ENCODE measurements at places on chromosomes 11 and 22. TPM values are rescaled to one million over a fixed set of nuclear protein-coding genes. Genes with fewer than 3 reads are reported as not detected.
A peak's percentile ranks its signal among the peaks of the same experiment; 100 is the strongest.

GRCh38 chr11:66568124-66568916, at the start of gene CTSF:
Gene CTSF (minus strand): TSS chr11:66568606. CDS start chr11:66568486, 120 bp downstream.
- H3K36me3 ChIP-seq = no peaks in the 10 kb centered on the region
- H3K27ac ChIP-seq = no peak within 1 kb of the TSS
- H3K4me3 ChIP-seq = peak within 1 kb of the TSS; percentile 41
- peak; percentile 81 for DNase-seq
- peaks cover 9% of the 10 kb centered on the region for H3K4me1 ChIP-seq

The LGR4 gene
- 0.39 TPM for total RNA-seq

- H3K4me3 ChIP-seq = no peak overlapping the region
- no peaks in the 10 kb centered on the region for H3K27me3 ChIP-seq
- no peak for DNase-seq
- H3K36me3 ChIP-seq = no peaks in the 10 kb centered on the region
- H3K4me1 ChIP-seq = no peaks in the 10 kb centered on the region
- no peak overlapping the region for H3K27ac ChIP-seq
These were observed 7.8 kb downstream of the OR8B12 start for GRCh38 chr11:124535552-124536232.

The PRG3 gene
- total RNA-seq = not detected

The ME3 gene
- 1.0 TPM for total RNA-seq

The BIK gene
- 4.1 TPM for total RNA-seq

DNA sequence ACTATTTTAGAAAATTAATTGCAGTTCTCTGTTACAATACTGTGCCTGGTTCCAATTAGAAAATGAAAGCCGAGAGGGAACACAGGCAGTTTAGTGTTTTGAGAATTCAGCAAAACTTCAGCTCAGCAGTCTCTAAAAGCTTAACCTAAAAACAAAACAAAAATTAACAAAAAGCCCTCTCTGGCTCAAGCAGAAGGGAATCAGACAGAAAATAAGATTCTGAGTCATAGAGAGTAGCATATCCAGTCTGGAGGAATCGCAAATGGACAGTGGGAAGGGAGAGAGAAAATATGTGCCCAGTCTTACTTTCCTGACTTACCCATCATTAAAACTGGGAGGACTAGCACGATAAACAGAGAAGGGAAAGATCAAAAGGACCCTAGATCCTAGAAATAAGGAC, 38.1 kb upstream of the CHRM4 start:
- no peak overlapping the region for H3K27ac ChIP-seq
- peaks cover 26% of the 10 kb centered on the region for H3K36me3 ChIP-seq
- no peak for DNase-seq
- H3K27me3 ChIP-seq = no peaks in the 10 kb centered on the region
- H3K4me1 ChIP-seq = no peaks in the 10 kb centered on the region

GRCh38 chr22:29609139-29609538, 5.7 kb downstream of the NF2 start:
- H3K36me3 ChIP-seq = no peaks in the 10 kb centered on the region
- no peak for DNase-seq
- H3K27ac ChIP-seq = no peak overlapping the region
- H3K4me1 ChIP-seq = peaks cover 21% of the 10 kb centered on the region
- H3K4me3 ChIP-seq = no peak overlapping the region

GRCh38 chr11:110835106-110835505, 122.9 kb upstream of the ARHGAP20 start:
- H3K4me3 ChIP-seq = no peak overlapping the region
- no peak overlapping the region for H3K27ac ChIP-seq
- DNase-seq = no peak
- H3K27me3 ChIP-seq = no peaks in the 10 kb centered on the region
- no peaks in the 10 kb centered on the region for H3K4me1 ChIP-seq

- DNase-seq = no peak
- H3K4me1 ChIP-seq = peaks cover 17% of the 10 kb centered on the region
- no peak overlapping the region for H3K27ac ChIP-seq
- H3K36me3 ChIP-seq = peaks cover 8% of the 10 kb centered on the region
- H3K27me3 ChIP-seq = no peaks in the 10 kb centered on the region
- H3K4me3 ChIP-seq = no peak overlapping the region
These were observed 50.7 kb downstream of the MICAL2 start for GRCh38 chr11:12161137-12161536.

GRCh38 chr11:68659158-68659921, 25.0 kb upstream of the GAL start:
- DNase-seq = no peak
- H3K36me3 ChIP-seq = no peaks in the 10 kb centered on the region
- no peak overlapping the region for H3K4me3 ChIP-seq
- H3K4me1 ChIP-seq = no peaks in the 10 kb centered on the region
- H3K27me3 ChIP-seq = no peaks in the 10 kb centered on the region
- H3K27ac ChIP-seq = no peak overlapping the region

GRCh38 chr22:20071524-20071972, 8.5 kb upstream of the DGCR8 start:
- H3K36me3 ChIP-seq = no peaks in the 10 kb centered on the region
- no peak for DNase-seq
- no peak overlapping the region for H3K4me3 ChIP-seq
- no peaks in the 10 kb centered on the region for H3K4me1 ChIP-seq

- DNase-seq = no peak
- no peak overlapping the region for H3K27ac ChIP-seq
- no peaks in the 10 kb centered on the region for H3K27me3 ChIP-seq
- H3K36me3 ChIP-seq = peaks cover 23% of the 10 kb centered on the region
- H3K4me3 ChIP-seq = no peak overlapping the region
These were observed 6.0 kb downstream of the TRIM22 start for GRCh38 chr11:5695580-5695979.

DNA sequence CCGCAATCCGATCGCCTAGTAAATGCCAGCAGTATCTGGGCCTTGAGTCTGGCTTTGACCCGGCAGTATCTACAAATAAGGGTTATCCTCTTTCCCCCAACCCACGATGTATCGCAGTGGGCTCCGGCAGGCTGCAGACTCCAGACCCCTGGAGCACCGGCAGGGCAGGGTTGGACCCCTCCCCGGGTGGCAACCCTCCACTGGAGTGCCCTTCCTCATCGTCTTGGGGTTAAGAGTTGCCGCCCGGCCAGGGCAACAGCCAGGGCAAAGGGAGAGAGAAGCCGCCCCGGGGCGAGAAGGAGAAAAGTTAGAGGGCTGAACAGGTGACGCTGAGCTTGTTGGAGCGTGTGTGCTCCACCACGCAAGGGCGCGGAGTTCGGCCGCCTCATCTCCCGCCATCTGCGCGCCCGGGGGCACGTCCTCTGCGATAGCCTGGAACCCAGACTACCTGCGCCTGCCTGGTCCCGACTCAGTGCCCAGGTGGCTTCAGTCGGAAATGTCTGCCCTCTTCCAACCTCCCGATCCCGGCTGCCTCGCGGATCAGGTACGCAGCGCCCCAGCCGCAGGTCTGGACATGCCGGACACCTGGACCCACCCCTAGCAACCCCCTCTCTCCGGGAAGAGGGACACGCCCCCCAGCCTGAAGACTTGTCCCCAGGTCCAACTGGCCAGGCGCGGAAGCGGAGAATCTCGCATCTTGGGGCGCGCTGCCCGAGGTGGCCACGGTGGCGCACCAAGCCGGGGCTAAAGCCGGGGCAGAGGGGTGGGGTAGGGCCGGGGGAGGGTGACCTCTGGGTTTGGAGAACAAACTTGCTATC, 1.2 kb downstream of the DSCAML1 start:
- no peak overlapping the region for H3K27ac ChIP-seq
- no peak for DNase-seq
- peak overlapping the region; percentile 12 for H3K4me3 ChIP-seq
- peaks cover 18% of the 10 kb centered on the region for H3K4me1 ChIP-seq

The OR52E6 gene
- total RNA-seq = not detected

DNA sequence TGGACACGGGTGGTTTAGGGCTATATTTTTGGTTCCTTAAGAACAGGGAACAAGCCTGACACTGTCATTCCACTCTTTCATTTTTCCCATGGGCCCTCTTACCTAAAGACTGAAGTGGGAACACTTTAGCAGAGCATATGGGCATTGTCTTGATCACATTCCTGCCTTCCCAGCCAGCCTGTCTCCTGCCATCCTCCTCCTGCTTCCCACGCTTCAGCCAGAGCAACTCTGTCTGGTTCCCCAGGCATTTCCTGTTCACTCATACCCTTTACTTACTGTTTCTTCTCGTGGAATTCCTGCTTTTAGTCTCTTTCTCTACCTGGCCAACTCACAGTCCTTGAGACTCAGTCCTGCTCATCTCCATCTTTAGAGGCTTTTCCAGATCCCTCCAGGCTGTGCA, 22.8 kb downstream of the MRPL16 start:
- H3K4me1 ChIP-seq = peaks cover 6% of the 10 kb centered on the region
- no peak overlapping the region for H3K27ac ChIP-seq
- no peak overlapping the region for H3K4me3 ChIP-seq
- no peaks in the 10 kb centered on the region for H3K27me3 ChIP-seq

The BLID gene
- total RNA-seq = not detected

The NRXN2 gene
- total RNA-seq = 0.75 TPM

Data from CD8-positive, alpha-beta memory T cell (primary cell).